Hypothalamus (tissue), 51 donors: ENCODE measurements at places on chromosomes 2 and 18.

GRCh38 chr2:136085453-136086209 is 32.3 kb downstream of the CXCR4 start:
- DNase-seq: no peak

DNA sequence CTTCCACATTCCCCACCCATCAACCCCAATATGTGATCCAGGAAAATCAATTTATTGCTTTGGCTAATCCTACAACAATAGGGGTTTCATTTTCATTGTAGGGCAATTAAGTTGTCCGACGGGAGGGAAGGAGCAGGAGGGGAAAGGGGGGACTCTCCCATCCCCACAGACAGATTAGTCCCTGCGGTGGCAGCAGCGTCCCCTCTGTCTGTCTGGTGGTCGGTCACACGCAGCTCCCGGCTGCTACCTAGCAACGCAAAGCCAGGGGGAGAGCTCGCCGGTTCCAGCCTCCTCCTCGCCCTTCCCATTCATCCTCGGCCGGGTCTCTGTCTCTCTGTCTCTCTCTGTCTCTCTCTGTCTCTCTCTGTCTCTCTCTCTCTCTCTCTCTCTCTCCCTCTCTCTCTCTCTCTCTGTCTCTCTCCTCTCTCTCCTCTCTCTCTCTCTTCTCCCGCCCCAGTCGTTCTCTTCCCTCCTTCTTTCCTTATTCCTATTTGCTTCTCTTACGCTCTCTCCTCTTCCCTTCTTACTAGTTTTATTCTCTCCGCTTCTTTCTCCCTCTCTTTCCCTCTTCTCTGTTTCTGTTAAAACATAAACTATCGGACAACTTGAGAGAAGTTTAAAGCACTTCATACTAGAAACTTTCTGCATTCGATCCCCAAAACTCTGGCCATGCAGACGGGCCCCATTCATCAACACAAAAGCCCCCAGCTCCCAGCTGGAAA is 1.2 kb downstream of the LRP2 start:
- DNase-seq: no peak

DNA sequence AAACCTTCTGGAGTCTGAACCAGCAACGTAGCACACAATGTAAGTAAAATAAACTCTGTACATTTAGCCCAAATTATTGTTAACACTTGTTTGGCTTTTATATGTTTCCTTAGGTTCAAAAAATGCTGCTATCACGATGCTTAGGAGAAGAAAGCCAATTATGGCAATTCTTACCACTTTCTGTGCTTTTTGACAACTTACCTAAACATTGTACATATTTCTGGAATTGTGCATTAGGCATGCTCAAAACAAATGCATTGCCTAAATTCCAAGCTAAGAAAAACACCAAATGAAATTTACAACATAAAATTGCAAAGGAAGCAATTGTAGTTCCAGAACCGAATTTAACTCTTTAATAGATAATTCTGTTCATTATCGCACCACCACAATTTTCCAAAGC is 585.6 kb upstream of the DSEL start:
- no peak for DNase-seq

DNA sequence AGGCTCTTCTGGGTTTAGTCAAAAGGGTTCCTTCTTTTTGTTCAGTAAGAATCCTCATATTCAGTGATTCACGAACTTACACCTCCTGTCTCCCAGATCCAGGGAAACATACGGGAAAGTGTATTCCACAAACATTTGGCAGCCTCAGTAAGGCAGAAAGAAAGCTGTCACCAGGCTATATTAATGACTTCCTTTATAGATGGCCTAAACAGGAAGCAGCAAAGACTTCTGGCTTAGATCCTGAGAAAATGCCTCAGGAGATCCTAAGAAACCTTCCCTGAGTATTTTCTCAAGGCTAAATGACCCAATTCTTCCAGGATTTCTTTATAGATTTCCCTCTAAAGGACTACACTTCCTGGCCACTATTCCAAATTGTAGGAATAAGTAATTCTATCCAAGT is 1995.5 kb upstream of the CELF4 start:
- no peak for DNase-seq

GRCh38 chr2:3465328-3465727 is 54.0 kb downstream of the ADI1 start:
- no peak for DNase-seq

DNA sequence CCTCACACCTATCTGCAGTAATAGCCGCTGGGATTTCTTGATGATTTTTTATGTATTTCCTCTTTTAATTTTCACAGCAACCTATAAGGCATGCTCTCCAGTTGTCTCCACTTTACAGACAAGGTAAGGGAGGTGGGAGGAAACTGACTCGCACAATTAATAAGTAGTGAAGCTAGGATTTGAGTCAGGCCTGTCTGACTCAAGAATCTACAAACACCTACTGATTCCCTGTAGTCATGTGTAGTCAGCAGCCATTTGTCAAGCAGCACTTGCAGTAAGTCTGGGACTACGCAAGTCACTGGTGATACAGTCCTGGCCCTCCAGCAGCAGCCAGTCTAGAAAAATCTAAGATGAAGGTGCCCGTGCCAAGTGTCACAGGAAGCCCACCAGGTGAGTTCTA is 193.6 kb upstream of the PKDCC start:
- no peak for DNase-seq

GRCh38 chr18:61870151-61870550 is 22.7 kb downstream of the RNF152 start:
- DNase-seq: no peak

DNA sequence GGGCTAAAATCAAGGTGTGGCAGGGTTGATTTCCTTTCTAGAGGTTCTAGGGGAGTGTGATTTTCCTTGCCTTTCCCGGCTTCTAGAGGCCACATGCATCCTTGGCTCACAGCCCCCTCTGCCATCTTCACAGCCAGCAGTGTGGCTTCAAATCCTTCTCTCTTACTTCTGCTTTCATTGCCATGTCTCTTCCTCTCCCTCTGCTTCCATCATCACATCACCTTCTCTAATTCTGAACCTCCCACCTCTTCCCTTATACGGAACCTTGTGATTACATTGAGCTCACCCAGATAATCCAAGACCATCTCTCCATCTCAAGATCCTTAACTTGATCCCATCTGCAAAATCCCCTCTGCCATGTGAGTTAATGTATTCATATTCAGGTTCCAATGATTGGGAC is 56.2 kb upstream of the RMDN2 start:
- no peak for DNase-seq
